Stimulated activated CD8-positive, alpha-beta memory T cell treated with anti-CD3 and anti-CD28 coated beads, Interleukin-4, amount 100 ng/mL, for 4 hours (primary cell): ENCODE measurements at places on chromosomes 3 and 15.

- DNase-seq: no peak
Measured at GRCh38 chr15:58229297-58229768, 91.2 kb downstream of the AQP9 start.

- DNase-seq: no peak
Measured at GRCh38 chr3:9884555-9885165, 4.6 kb upstream of the CIDEC start.

GRCh38 chr15:37819191-37819590 lies 115.2 kb upstream of the TMCO5A start:
- DNase-seq: no peak

DNA sequence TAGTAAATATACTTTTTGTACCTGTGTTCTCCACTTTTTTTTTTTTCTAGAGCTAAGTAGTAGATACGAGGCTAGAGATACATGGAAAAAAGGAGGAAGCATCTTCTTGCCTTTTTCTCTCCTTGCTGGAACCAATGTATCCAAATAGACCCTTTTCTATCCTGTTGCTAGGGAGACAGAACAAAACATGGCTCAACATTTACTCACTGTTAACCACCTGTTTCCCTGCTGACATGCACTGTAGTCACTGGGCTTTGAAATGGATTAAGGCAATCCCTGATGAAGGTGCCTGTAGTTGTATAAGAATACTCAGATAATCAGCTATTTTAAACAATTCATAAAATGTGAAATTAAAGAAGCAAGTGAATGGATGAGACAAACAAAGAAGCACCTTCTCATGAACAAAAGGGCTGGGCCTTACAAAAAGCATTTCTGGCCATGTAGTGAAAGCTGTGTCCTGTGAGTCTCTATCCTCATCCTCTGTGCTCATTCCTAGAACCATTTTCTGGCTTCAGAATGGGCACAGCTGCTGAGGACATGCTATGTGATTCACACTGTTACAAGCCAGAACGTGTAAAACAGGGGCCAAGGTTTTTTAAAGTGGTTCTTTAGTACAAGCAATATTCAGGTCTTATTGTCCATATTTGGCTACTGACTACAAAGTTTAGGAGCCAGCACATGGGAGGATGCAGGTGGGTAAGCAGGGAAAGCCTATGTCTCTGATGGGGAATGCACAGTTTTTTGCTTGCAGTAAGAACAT lies 100.4 kb upstream of the NDN start:
- DNase-seq: no peak

GRCh38 chr3:107068980-107069379 lies 308.3 kb upstream of the CCDC54 start:
- DNase-seq: no peak

- no peak for DNase-seq
Measured at GRCh38 chr3:178714925-178715832, 178.9 kb downstream of the KCNMB2 start.

DNA sequence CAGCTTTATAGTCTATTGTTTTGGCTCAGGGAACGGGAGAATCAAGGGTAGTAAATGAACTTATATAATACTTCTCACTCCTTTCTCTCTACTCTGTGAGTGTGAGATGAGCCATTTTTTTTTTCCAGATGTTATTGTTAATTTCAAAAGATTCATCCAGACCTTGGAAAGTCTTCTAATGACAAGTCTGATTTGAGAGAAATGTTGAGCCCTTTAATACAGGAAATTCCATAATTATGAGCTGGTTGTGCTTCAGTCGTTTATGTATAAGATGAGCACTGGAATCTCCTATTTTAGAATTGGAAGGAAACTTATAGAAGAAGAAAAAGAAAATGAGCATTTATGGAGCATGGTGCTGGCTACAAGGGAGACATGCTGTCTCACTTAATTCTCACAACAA lies 92.0 kb downstream of the FBN1 start:
- DNase-seq: no peak

- no peak for DNase-seq
Measured at GRCh38 chr3:29426302-29427226, 145.7 kb downstream of the RBMS3 start.

DNA sequence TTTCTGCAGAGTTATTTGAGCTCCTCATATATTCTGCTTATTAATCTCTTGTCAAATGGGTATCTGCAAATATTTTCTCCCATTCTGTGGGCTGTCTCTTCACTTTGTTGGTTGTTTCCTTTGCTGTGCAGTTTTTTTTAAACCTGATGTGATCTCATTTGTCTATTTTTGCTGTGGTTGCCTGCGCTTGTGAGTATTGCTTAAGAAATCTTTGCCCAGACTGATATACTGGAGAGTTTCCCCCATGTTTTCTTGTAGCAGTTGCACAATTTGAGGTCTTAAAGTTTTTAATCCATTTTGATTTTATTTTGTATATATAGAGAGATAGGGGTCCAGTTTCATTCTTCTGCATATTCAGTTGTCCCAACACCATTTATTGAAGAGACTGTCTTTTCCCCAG lies 102.3 kb downstream of the POLQ start:
- no peak for DNase-seq

DNA sequence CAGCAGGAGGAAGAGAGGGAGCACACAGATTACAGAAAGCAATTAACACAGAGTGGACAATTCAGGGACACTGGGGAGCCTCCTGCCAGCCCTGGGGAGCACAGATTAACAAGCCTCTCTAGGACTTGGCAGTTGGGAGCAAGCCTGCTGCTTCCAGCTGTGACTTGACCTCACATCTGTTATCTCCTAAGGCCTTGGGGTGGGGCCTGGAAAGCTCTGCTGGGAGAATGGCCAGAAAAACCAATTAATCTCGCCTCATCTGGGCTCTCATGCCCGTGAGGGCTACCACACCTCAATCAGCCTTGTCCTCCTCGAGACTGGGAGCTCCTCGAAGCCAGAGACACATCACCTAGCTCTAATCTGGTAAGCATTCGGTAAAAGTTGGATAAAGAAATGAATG lies 39.1 kb downstream of the SEMA5B start:
- no peak for DNase-seq

DNA sequence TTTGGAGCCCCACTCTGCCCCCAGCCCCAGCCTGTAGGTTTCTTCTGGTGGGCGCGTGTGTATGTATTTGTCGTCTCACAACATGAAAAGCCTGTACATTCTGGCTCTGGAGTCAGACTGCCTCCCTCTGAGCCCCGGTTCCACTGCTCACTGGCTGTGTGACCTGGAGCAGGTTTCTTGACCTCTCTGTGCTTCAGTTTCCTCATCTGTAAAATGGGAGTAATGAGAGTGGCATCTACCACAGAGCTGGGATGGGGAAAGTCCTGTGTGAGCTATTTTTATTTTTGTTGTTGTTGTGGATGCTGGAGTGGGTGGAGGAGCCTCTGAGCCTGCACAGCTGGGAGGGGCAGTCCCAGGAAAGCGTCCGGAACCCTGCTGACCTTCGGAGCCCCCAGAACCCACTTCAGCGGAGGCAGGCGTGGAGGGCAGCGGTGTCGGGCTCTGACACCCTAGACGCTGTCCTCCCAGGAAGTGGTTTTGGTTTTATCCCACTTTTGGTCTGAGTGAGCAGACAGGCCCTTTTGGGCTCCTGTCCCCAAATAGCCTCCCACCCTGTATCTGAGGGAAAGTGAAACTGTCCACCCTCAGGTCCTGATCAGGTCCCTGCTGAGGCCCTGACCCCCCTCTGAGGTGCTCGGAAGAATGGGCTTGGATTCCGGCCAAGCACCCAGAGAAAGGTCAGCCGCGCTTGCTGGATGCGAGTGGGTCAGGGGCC lies 103.5 kb downstream of the CHSY1 start:
- DNase-seq: no peak

- DNase-seq: no peak
Measured at GRCh38 chr3:150210461-150211110, 197.5 kb upstream of the TSC22D2 start.

DNA sequence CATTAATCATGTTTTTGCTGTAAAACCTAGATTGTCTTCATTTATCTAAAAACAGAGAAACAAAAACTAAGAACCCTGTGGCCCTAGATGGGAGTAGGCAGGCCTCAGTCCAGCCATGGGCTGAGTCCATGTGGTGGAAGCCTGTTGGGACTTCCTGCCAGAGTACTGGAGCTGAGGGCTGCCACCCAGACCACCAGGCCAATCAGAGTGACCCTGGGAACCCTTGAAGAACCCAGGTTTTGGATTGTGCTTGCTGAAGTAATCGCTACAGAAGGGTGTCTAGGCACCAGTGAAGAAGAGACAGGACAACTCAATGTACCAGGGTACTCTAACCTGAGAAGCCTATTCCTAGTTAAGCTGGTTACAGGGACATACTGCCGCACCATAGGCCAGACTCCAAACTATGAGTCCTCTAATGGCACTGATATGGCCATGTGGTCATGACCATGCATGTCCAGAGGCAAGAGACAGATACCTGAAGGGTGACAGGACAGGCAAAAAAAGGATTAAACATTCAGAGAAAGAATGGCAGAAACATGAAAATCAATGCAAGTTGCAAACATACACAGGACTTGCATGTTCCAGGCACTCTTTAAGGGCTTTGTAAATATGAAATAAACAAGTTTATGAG lies 12.9 kb downstream of the CSRNP1 start:
- DNase-seq: no peak

DNA sequence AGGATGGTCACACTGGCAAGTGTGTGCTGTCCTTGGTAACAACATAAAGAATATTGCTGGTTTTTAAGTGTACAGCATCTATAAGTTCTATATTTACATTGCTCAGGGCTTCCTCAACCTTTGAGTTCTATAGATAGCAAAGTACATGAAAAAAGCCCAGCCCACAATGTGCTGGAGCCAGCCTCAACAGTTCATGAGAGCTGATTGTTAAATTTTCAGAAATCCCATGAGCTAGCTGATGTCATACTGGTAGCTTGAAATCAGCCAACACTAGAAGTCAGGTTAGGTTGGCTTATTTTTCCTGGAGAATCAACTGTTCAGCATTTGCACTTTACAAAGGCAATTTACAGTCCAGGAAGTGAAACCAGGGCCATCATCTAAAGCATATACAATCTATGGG lies 102.8 kb downstream of the STRIT1 start:
- DNase-seq: no peak

DNA sequence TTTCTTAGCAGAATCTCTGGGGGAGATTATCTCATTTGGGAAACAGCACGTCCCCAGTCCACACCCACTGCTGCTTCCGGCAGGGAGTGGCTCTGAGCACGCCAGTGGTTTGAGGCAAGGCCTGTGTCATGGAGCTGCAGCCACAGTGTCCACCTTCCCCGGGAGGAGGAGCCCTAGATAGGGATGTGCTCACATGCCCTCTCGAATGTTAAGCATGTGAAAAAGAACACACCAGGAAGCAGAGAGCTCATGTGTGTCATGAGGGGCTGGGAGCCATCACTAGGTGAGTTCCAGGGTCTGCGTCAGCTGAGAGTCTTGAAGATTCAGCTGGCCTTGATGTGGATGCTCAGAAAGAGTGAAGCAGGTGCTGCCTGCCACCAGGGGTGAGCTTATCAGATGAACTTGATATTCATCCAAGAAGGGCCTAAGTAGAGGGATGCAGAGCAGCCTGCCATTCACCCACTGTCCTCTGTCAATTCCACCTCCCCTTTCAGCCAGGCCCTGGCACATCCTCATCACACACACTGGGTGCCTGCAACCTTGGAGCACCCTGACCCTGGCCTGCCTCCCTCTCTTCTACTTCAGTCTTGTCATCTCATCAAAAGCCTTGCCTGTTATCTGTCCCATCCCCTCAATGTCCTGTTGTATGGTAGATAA lies 16.3 kb downstream of the ITGA11 start:
- no peak for DNase-seq
